Right lobe of liver (tissue), 6 donors: ENCODE measurements at places on chromosomes 4 and X. TPM values are rescaled to one million over a fixed set of nuclear protein-coding genes. Genes with fewer than 3 reads are reported as not detected.

Gene TLR8
- 1.8 TPM for total RNA-seq

DNA sequence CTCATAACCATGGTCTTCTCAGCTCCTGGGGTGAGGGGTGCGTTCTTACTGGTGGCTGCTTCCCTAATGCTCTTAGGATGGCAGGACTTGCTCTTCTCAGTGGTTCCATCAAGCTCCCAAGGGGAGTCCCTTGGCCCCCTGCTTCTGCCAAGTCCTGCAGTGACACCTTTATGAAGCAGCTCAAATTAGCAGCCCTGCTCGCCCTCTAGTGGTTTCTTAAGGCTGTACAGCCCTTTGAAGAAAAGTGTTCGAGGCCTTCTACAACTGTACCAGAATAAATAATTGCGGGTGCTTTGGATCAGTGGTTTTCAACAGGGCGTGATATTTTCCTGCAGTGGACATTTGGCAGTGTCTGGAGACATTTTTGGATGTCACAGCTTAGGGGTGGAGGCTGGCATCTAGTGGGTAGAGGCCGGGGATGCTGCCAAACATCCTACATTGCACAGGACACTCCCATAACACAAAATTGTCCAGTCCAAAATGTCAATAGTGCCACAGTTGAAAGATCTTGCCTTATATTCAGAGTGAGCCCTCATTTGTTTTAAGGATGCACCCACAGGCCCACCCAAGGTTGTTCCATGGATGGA lies 204.7 kb upstream of the S100G start:
- H3K4me3 ChIP-seq = no peak overlapping the region
- no peak for DNase-seq
- no peak overlapping the region for H3K27ac ChIP-seq
- no peaks in the 10 kb centered on the region for H3K27me3 ChIP-seq
- H3K4me1 ChIP-seq = no peaks in the 10 kb centered on the region

DNA sequence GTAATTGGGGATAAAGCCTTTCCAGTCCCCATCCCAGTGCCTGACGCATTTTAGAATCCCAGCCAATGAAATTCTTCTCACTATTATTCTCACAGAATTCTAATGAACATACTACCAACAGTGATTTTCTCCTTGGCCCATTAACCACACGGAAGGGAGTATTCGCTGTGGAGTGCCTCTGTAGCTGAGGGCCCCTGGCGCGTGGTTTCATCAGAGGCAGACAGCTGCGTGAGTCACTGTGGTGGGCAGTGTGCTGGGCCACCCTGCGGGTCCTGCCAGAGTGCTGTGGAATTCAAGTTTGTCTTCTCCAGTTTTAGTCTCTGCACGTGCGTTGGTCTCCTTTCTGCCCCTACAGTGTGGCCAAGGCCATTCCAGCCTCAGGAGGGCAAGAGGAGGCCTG lies 335.4 kb upstream of the FAT1 start:
- H3K36me3 ChIP-seq = no peaks in the 10 kb centered on the region
- H3K27ac ChIP-seq = no peak overlapping the region
- H3K4me3 ChIP-seq = no peak overlapping the region
- H3K4me1 ChIP-seq = no peaks in the 10 kb centered on the region
- no peaks in the 10 kb centered on the region for H3K27me3 ChIP-seq
- no peak for DNase-seq

DNA sequence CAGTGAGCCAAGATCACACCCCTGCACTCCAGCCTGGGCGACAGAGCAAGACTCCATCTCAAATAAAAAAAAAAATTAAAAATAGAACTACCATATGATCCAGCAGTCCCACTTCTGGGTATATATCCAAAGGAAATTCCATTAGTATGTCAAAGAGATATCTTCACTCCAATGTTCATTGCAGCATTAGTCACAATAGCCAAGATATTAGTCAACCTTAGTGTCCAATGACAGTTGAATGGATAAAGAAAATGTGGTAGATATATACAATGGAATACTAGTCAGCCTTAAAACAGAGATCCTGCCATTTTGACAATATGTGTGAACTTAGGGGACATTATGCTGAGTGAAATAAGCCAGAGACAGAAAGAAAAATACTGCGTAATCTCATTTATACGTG lies 49.4 kb downstream of the C4orf46 start:
- no peaks in the 10 kb centered on the region for H3K4me1 ChIP-seq
- H3K27ac ChIP-seq = no peak overlapping the region
- H3K4me3 ChIP-seq = no peak overlapping the region
